ENCODE measurements at places on chromosomes 3 and 15.

- DNase-seq = no peak
These were observed 22.9 kb upstream of the NEDD4 start for GRCh38 chr15:56016281-56016680.

DNA sequence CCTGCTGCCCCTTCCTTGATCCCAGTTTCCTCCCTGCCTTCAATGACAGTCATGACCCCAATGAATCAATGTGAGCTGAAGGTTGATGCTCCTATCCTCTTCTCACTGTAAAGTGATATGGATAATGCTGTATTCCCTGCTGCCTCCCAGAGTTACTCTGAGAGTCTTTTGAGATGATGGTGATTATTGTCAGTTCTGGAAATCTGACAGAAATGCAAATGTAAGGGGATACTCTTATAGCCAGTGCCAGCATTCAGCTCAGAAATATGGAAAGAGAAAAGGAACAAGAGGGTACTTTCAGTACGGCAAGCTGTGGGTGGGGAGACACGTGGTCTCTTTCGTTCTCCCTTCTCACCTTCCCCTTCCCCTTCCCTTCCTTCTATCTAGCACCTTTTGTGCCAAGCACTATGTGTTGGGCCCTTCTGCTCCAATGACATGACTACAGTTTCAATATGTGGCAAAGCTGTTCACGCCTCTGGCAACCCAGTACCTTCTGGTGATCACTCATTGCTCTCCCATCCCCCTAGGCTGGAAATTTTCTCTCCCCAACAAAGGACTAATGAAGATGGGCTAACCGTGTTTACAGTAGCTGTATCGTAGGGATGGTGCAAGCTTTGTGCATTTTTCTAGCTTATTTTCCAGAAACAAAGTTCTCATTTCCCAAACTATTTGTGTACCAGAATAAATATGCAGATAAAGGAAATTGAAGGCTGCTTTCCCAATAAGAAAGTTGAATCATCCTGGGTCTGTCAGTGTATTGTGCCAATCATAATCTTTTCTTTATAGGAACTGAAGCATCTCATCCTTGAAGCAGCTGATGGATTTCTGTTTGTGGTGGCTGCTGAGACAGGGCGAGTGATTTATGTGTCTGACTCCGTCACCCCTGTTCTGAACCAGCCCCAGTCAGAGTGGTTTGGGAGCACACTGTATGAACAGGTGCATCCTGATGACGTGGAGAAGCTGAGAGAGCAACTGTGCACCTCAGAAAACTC, 70.3 kb downstream of the ARNT2 start:
- DNase-seq = no peak

DNA sequence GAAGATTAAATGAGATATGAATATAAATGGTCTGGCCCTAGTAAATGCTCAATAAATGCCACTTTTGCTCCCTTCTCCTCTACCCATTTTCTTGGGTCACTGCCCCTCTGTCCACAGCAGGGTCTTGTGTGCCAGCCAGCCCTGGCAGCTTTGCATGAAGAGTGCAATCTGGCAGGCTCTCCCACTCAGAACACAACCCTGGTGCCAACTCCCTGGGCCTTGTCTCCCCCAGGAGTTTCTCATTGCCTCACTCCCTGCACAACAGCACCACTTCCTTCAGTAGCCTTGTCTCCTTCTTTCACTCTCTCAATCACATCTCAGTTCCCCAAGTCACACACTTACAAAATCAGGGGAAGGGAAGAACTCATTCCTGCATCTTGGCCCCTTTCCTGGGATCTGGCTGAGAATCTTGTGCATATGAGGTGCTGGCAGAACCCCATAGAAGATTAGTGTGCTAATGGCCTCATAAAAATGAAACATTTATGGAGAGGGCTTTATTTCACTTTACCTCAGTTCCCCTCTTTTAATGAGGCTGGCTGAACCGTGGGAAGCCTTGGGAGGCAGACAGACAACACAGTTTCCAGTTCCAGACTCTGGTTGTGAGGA, 445.9 kb upstream of the PROK2 start:
- DNase-seq = no peak

DNA sequence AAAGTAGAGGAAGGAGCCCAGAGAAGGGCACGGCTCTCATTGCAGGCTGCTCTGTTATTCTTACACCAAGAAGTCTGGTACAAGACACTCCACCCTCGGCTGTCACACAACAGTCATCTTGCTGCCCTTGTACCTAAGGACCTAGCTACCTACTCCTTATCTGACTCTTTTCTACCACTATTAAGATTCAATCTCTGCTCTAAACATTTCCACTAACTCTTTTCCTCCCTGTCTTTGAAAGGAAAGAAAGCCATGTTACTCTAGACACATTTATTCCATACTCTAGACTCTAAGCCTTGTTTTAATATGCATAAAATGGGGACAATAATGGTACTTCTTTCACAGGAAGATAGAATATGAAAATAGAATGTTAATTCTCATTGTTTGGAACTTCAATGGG, 73.3 kb upstream of the C3orf49 start:
- no peak for DNase-seq

GRCh38 chr3:122410639-122411038, 5.2 kb downstream of the WDR5B start:
- DNase-seq = no peak

DNA sequence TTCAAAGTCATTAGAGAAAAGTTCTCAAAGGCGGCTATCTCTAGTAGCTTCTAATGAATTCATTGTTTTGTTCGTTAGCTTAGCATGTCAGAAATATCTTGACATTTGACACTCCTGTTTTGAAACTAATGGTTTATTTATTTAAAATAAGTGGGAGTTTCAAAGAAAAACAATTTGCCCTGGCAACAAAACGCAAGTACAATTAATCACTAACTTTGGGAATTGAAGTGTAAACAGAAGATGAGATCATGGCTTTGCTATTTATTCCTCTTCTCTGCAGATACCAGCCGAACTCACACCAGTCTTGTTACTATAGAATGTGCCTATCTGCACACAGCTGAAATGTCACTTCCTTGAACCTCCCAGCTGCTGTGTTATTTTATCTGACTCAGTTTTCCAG, 27.5 kb downstream of the MASP1 start:
- DNase-seq = peak; percentile 76

GRCh38 chr3:100988080-100988479, 5.1 kb downstream of the ABI3BP start:
- peak; percentile 29 for DNase-seq

DNA sequence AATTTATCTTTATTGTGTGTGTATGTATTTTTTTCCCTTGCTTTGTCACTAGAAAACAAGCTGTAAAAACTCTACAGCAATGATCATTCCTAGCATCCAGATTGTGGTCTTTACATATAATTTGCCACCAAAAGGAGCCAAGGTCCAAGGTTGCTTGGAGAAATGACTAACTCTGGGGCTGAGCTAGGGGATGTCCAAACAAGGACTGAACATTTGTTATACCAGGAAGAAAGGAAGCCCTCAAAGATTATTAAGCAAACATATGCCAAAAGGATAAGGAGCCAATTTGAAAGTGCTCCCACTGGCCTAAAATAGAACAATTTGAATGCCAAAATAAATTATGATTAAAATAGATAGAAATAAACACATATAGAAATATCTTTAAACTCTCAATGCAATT, 293.3 kb downstream of the ZIC1 start:
- no peak for DNase-seq

DNA sequence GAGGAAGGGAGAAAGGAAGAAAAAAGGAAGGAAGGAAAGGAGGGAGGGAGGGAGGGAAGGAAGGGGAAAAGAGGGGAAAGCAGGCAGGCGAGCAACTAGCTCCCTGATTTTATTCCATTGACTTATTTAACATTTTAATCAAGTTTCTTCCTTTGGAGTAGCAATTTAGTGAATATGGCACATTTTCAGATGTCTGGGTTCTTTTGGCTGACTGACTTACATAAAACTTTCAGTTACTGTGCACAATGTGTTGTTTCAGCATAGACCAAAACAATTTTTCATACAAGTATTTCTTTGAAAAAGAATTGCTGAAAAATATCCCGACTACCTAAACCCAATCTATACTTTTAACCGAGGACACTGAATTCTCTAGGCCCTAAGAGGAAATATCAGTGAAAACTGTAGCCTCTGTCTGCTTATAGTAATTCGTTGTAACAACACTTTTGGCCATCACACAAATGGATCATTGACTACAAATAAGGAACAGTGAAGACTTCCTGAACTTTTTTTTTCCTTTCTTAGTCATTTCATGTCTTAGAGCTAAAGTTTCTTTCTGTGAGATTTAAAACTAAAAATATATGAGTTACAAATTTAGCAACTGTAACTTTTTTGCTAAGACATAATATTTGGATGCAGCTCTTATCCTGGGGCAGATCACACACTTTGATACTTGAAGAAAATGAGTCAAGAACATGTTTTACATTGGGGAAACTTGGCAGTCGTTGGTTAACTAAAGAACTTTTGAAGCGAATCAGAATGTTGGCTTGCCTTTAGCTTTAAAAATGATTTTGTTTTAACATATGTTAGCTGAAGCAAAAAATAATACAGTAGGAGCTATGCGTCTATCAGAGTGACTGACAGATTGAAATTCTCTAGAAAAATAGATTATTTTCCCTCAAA, 79.6 kb downstream of the SOX2 start:
- no peak for DNase-seq

DNA sequence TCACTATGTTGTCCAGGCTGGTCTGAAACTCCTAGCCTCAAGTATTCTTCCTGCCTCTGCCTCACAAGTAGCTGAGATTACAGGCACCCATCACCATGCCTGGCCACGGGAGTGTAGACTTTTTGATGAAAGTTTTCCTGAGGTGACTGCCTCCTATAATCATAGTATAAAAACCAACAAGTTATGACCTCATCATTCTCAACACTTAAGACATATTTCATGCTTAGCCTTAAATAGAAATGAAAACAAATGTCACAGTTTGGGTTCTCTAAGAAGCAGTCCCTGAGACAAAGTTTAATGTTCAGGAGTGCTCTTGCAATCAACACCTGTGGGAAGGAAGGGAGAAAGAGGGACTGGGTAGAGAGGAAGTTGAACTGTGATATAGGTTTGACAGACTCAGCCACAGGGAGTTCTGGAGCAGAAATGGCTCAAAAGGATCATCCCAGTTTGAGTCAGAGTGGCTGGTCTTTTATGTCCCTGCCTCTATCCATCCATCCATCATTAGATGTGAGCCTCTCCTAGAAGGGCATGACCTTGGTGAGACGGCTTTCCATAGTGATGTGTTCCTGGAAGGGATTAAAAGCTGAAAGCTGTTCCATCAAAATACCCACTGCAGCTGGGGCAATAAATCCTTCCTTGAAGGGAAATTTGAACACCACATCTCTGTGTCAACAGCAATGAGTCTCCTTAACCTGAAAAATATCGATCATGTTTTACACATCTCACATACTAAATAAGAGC, 16.2 kb upstream of the ABHD5 start:
- no peak for DNase-seq

GRCh38 chr15:78889000-78889399, 16.3 kb downstream of the MORF4L1 start:
- DNase-seq = no peak

GRCh38 chr3:159988617-159989271, at the start of gene IL12A:
IL12A (plus strand) TSS chr3:159988835.
- no peak for DNase-seq

GRCh38 chr15:41919201-41919820, 25.5 kb upstream of the SPTBN5 start:
- DNase-seq = no peak

GRCh38 chr15:77572186-77572585, 60.5 kb downstream of the LINGO1 start:
- no peak for DNase-seq

- no peak for DNase-seq
These were observed 112.2 kb upstream of the MEF2A start for GRCh38 chr15:99453637-99454030.

- no peak for DNase-seq
These were observed 36.0 kb downstream of the LDHAL6B start for GRCh38 chr15:59242649-59243048.

DNA sequence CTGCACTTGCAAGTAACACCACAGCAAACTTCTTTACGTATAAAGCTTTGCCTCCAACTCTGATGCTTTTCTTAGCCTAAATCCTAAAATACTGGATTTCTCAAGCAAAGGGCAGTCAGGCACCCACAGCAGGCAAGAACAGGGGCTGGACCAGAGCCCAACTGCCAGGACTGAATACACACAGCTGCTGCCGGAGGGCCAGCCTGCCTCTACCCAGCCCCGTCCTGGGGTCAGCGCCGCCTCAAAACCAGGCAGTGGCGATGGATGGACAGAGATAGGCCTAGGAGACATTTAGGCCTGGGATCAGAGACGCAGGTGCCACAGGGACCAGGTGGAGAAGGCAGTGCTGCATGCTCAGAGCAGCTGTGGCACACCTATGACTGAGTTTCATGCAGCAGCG, 47.6 kb upstream of the SEC61A1 start:
- DNase-seq = no peak

- peak; percentile 14 for DNase-seq
These were observed 69.7 kb upstream of the LRRFIP2 start for GRCh38 chr3:37243820-37244748.

GRCh38 chr3:71902258-71903111, 117.5 kb upstream of the PROK2 start:
- no peak for DNase-seq

DNA sequence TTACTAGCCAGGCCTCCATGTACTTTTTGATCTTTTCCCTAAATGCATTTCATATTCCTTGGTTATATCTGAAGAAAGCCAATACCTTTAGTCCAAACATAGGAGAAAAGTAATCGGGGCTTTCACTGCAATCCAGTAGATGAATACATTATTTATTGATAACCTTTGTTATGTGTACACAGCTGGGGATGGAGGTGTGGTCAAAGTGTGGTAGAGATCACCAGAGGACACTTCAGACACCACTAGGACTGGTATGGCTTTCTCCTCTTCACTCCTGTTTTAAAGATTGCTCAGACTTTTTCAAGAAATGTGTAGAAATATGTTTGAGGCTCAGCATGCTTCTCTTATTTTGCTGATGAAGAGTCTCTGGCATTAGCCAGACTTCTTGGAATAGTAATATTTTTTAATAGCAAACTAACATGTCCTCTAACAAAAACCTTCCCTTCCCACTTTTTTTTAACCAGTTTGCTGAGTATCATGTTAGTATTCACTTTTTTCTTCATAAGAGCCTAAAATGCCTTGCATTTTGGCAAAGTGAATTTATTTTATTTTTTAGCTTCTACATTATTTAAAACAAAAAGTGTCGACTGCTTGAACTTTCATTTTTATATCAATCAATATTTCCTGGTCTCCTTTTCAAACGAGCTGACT, 65.6 kb upstream of the MBNL1 start:
- DNase-seq = no peak

Data from NCI-H1105 treated with DMSO at 0.1 percent for 48 hours (cell line).